Suprapubic skin (tissue), 4 donors: ENCODE measurements at places on chromosomes 13 and 19. TPM values are rescaled to one million over a fixed set of nuclear protein-coding genes. Genes with fewer than 3 reads are reported as not detected.
A peak's percentile ranks its signal among the peaks of the same experiment; 100 is the strongest.

DNA sequence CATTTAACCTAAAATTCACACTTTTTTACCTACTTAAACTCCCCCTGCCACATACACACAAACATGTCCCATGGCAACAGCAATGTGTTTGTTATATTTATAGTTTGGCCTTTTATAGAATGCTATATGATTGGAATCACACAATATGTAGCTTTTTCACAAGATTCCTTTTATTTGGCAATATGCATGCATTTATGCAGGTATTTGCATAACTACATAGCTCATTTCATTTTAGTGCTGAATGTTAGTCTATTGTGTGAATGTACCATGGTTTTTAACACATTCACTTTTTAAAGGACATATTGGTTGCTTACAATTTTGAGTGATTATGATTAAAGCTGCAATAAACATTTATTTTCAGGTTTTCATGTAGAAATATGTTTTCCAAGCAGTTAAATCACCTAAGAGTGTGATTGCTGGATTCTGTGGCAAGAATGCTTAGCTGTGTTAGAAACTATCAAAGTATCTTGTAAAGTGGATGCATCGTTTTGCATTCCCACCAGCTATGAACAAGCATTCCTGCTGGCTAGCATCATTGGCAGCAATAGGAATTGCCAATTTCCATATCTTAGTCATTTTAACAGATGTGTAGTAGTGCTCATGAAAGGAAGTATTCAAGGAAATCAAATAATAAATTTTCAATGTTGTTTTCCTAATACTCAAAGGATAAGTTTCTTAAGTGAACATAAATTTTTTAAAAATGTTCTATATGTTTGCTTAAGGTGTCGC, 557.0 kb downstream of the SLITRK1 start:
- no peaks in the 10 kb centered on the region for H3K27me3 ChIP-seq
- no peaks in the 10 kb centered on the region for H3K36me3 ChIP-seq
- H3K4me1 ChIP-seq = no peaks in the 10 kb centered on the region
- DNase-seq = no peak
- H3K4me3 ChIP-seq = no peak overlapping the region

DNA sequence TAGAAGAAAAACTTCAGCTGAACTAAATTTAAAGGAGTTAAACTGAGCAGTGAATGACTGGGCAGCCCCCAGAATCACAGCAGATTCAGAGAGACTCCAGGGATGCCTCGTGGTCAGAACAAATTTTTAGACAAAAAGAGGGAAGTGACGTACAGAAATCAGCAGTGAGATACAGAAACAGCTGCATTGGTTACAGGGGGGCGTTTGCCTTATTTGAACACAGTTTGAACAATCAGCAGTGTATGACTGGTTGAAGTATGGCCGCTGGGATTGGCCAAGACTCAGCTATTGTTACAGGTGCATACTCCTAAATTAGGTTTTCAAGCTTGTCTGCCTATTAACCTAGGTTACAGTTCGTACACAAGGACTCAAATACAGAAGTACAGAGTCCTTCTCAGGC, 2.2 kb upstream of the SPRYD7 start:
- no peak overlapping the region for H3K27ac ChIP-seq
- peaks cover 24% of the 10 kb centered on the region for H3K4me1 ChIP-seq
- H3K27me3 ChIP-seq = no peaks in the 10 kb centered on the region

- H3K27me3 ChIP-seq = no peaks in the 10 kb centered on the region
- no peak overlapping the region for H3K4me3 ChIP-seq
- peaks cover 29% of the 10 kb centered on the region for H3K36me3 ChIP-seq
- H3K4me1 ChIP-seq = no peaks in the 10 kb centered on the region
- DNase-seq = no peak
- H3K27ac ChIP-seq = no peak overlapping the region
These were observed 150.9 kb downstream of the VWA8 start for GRCh38 chr13:41809962-41810361.

DNA sequence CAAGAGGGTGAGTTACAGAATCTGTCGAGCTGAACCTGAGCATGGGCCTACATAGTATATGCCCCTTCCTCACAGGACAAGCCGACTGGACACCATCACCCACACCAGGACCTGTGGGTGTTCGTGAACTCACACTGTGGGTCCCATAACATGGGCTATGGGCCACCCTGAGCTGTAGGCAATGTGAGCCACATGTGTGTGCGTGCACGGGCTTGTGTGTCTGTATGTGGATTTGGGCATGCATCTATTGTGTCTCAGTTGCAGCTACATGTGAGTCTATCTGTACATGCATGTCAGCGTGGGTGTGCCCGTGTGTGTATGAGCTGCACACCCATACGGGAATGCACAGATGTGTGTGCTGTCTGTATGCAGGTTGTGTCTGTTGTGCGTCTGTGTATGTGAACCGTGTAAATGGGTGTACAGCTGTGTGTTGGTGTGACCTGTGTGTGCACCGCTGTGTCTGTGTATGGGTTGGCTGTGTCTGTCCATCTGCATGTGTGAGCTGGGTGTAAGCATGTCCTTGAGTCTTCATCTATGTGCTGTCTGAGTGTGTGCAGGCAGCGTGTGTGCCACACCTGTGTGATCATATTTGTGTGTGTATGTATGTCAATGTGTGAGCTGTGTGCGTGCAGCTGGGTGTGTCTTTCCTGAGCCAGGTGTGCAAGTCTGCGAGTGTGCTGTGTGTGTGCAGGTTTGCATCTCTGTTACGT, 1.7 kb downstream of the NOTCH3 start:
- peak overlapping the region; percentile 96 for H3K27ac ChIP-seq
- H3K4me3 ChIP-seq = peak overlapping the region; percentile 63
- H3K27me3 ChIP-seq = peaks cover 23% of the 10 kb centered on the region
- peaks cover 70% of the 10 kb centered on the region for H3K4me1 ChIP-seq

GRCh38 chr19:32012206-32012605, 333.2 kb upstream of the ZNF507 start:
- no peaks in the 10 kb centered on the region for H3K27me3 ChIP-seq
- no peaks in the 10 kb centered on the region for H3K36me3 ChIP-seq
- no peak overlapping the region for H3K4me3 ChIP-seq
- no peaks in the 10 kb centered on the region for H3K4me1 ChIP-seq
- no peak overlapping the region for H3K27ac ChIP-seq

- H3K27ac ChIP-seq = no peak overlapping the region
- DNase-seq = no peak
- H3K36me3 ChIP-seq = no peaks in the 10 kb centered on the region
- H3K4me3 ChIP-seq = no peak overlapping the region
- no peaks in the 10 kb centered on the region for H3K27me3 ChIP-seq
These were observed 476.3 kb upstream of the SLITRK1 start for GRCh38 chr13:84358601-84359000.

- H3K4me1 ChIP-seq = peaks cover 69% of the 10 kb centered on the region
- DNase-seq = peak; percentile 65
- H3K4me3 ChIP-seq = no peak overlapping the region
These were observed 10.0 kb downstream of the SBNO2 start for GRCh38 chr19:1163934-1164683.

DNA sequence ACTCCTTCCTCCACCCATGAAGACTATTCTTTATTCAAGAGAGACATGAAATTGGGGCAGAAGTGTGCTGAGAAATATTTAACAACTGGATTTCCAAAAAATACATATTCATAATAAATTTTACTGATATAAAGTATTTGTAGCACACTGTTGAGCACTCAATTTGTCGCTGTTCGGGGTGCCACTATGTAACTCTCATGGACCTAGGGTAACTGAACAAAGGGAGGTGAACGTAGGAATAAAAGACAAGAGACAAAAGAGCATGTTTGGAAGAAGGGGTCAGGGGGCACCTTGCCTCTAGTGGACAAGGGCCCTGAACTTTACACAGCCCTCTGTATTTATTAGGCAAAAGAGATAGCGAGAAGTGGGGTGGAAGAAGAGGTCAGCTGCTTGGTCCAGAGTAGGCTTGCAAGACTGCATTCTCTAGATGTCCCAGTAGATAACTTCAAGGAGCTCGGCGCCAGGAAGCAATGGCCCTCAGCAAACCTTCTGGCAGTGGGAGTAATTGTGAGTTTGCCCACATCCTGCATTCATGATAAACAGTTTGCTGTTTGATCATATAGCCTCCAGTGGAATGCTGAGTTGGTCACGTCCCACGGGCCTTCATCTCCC, 4.5 kb upstream of the ZNF175 start:
- DNase-seq = no peak
- no peaks in the 10 kb centered on the region for H3K36me3 ChIP-seq
- no peak overlapping the region for H3K4me3 ChIP-seq
- peaks cover 4% of the 10 kb centered on the region for H3K4me1 ChIP-seq

GRCh38 chr13:26019881-26020870, 31.6 kb downstream of the SHISA2 start:
- no peaks in the 10 kb centered on the region for H3K36me3 ChIP-seq
- H3K27ac ChIP-seq = no peak overlapping the region
- H3K4me1 ChIP-seq = peaks cover 38% of the 10 kb centered on the region
- H3K27me3 ChIP-seq = no peaks in the 10 kb centered on the region
- no peak for DNase-seq
- H3K4me3 ChIP-seq = no peak overlapping the region

DNA sequence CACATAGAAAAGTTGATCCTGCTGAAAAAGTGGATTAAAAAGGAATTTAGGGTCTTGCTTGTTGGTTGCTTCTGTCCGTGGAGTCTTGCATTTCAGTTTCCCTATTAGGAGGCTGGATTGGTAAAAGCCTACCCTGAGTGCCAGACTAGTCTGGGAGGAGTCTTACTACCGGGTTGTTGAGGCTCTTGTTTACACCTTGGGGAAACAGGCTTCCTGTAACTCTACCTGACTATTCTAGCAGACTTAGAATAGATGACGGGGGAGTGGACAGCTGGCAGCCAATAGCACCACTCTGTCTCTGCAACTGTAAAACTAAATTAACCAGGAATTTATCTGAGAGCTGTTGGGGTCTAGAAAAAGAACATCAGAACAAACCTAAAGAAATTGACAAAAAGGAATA, 11.3 kb upstream of the MPHOSPH8 start:
- no peaks in the 10 kb centered on the region for H3K4me1 ChIP-seq
- H3K27me3 ChIP-seq = no peaks in the 10 kb centered on the region
- no peak overlapping the region for H3K4me3 ChIP-seq
- no peaks in the 10 kb centered on the region for H3K36me3 ChIP-seq
- DNase-seq = no peak

GRCh38 chr13:70424428-70424827, 316.2 kb upstream of the KLHL1 start:
- H3K27me3 ChIP-seq = no peaks in the 10 kb centered on the region
- no peak for DNase-seq
- no peak overlapping the region for H3K27ac ChIP-seq
- H3K4me3 ChIP-seq = no peak overlapping the region
- H3K4me1 ChIP-seq = no peaks in the 10 kb centered on the region

GRCh38 chr13:79468402-79468801, 12.6 kb upstream of the NDFIP2 start:
- no peak overlapping the region for H3K4me3 ChIP-seq
- H3K27me3 ChIP-seq = no peaks in the 10 kb centered on the region
- no peaks in the 10 kb centered on the region for H3K36me3 ChIP-seq

GRCh38 chr13:93080587-93080986, 146.0 kb upstream of the GPC6 start:
- no peaks in the 10 kb centered on the region for H3K36me3 ChIP-seq
- no peak for DNase-seq
- H3K4me1 ChIP-seq = no peaks in the 10 kb centered on the region
- H3K4me3 ChIP-seq = no peak overlapping the region

- no peak for DNase-seq
- no peaks in the 10 kb centered on the region for H3K4me1 ChIP-seq
- H3K4me3 ChIP-seq = no peak overlapping the region
- no peak overlapping the region for H3K27ac ChIP-seq
- H3K27me3 ChIP-seq = peaks cover 3% of the 10 kb centered on the region
- H3K36me3 ChIP-seq = no peaks in the 10 kb centered on the region
These were observed 15.1 kb upstream of the TRPC4 start for GRCh38 chr13:37884674-37885073.

- H3K27ac ChIP-seq = no peak overlapping the region
- H3K4me1 ChIP-seq = peaks cover 14% of the 10 kb centered on the region
- H3K4me3 ChIP-seq = no peak overlapping the region
- H3K27me3 ChIP-seq = no peaks in the 10 kb centered on the region
- H3K36me3 ChIP-seq = no peaks in the 10 kb centered on the region
These were observed 49.9 kb downstream of the AP1M1 start for GRCh38 chr19:16247353-16248182.

GRCh38 chr13:110289661-110290060, 17.3 kb downstream of the COL4A1 start:
- H3K27ac ChIP-seq = no peak overlapping the region
- no peak overlapping the region for H3K4me3 ChIP-seq
- no peaks in the 10 kb centered on the region for H3K27me3 ChIP-seq
- no peak for DNase-seq

DNA sequence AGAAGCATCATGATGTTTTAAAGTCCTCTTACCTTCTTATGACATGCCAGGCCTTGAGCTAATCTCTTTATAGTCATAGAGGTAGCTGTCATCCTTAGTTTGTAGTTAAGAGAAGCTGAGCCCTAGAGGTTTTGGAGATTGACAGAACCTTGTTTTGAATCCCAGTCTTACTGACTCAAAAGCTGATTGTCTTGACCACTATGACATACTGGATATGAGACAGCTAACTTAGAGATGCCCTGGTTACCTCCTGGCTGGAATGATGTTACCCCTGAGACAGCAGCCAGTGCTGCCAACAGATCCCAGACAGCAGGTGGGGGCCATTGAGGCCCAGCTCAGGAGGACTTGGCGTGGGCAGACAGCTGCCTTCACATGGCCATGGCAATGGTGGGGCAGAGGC, 311.0 kb downstream of the MTUS2 start:
- H3K27me3 ChIP-seq = no peaks in the 10 kb centered on the region
- H3K4me1 ChIP-seq = no peaks in the 10 kb centered on the region
- no peaks in the 10 kb centered on the region for H3K36me3 ChIP-seq
- no peak overlapping the region for H3K4me3 ChIP-seq

GRCh38 chr19:10984166-10984735, 23.4 kb downstream of the SMARCA4 start:
- no peak overlapping the region for H3K4me3 ChIP-seq
- no peaks in the 10 kb centered on the region for H3K4me1 ChIP-seq
- no peak overlapping the region for H3K27ac ChIP-seq
- no peak for DNase-seq

- no peaks in the 10 kb centered on the region for H3K4me1 ChIP-seq
- peaks cover 18% of the 10 kb centered on the region for H3K36me3 ChIP-seq
- no peak for DNase-seq
These were observed 52.7 kb downstream of the ZNF627 start for GRCh38 chr19:11649941-11650340.

GRCh38 chr13:31168166-31168565, 6.5 kb upstream of the HSPH1 start:
- no peaks in the 10 kb centered on the region for H3K36me3 ChIP-seq
- H3K4me1 ChIP-seq = no peaks in the 10 kb centered on the region
- H3K27me3 ChIP-seq = no peaks in the 10 kb centered on the region

GRCh38 chr13:100824366-100824765, 149.8 kb upstream of the TMTC4 start:
- no peak overlapping the region for H3K27ac ChIP-seq
- no peak for DNase-seq
- no peaks in the 10 kb centered on the region for H3K36me3 ChIP-seq
- H3K4me1 ChIP-seq = peaks cover 6% of the 10 kb centered on the region

FSD1 gene
- not detected for total RNA-seq

IRGC gene
- not detected for total RNA-seq

MAMSTR gene
- 1.5 TPM for total RNA-seq

TRAPPC5 gene
- total RNA-seq = 86.9 TPM

CAPS gene
- 36.5 TPM for total RNA-seq

ZNF506 gene
- 49.8 TPM for total RNA-seq

RASGRP4 gene
- 2.3 TPM for total RNA-seq

ALDH16A1 gene
- total RNA-seq = 47.7 TPM

TEX29 gene
- not detected for total RNA-seq

MYO1F gene
- 3.3 TPM for total RNA-seq
